ENCODE measurements at places on chromosomes 4 and X.

DNA sequence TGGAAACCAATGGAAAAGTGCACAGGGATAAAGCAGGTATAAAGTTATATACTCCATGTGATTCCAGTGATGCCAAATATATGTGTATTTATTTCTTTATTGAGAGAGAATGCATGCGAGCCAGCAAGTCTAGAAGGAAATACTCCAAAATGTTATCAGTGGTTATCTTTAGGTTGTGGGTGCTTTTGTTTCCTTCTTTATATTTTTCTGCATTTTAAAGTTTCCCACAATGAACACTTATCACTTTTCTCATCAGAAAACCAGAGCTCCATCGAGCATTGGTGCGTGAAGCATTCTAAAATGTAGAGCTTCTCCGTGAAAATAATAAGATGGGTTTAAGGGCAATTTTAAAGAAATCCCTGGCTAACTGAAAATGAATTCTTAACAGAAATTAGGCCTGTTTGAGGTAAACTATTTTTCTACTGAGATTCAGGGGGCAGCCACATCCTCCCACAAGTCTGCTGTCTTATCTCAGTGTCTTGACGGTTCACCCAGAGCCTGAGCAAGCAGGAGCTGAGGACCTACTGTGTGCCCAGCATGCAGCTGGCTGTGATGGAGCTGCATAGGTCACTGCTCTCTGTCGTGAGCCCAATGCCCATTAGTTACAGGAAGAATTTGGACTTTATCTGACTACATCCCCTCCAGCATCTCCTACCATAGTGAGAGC is 18.7 kb upstream of the CD40LG start:
- no peak for DNase-seq

GRCh38 chrX:124344246-124344645 is 2.1 kb upstream of the SH2D1A start:
- no peak for DNase-seq

DNA sequence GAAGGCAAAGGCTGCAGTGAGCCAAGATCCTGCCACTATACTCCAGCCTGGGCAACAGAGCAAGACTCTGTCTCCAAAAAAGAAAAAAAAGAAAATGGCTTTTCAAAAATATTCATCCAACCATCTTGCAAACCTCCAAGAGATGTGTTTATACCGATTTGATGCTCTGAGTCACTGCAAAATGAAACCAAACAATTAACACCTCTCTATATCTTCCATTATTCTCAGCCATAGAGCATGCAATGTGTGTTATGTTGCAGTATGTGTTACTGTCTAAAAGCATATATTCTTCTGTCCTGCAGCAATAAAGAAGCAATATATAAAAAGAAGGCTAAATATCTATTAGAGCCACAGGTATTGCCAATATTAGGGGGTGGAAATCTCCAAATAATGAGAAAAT is 51.4 kb downstream of the ARAP2 start:
- no peak for DNase-seq

DNA sequence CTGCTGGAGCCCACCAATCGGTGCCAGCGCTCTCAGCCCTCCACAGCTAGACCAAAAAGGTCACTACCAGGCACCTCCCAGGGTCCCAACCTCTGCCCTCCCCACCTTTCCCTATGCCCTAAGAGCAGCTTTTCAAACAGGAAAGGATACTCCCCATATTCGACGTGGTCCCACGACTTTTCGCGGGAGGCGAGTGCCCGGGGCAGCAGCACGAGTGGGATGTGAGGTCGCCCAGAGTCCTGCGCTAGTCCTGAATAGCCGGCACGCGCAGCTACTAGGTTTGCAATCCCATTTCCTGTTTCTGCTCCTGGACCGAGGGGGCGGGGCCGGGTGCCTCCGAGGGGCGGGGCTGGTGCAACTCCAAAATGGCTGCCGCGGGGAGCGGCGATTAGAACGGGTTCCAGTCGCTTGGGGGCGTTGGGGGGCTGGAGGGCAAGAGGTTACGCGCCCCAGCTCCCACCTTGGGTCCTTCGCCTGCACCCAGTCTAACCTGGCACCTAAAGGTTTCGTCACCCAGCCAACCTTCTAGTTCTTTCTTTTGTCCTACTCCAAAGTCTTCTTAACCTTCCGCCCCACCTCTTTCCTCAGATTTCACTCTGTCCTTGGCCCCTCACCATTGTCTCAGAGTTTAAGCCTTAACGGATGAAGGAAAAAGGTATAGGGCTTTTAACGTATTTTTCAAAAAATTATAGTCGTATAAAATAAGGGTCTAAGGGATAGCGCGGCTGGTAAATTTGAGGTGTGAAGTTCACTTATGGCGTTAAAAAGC is 85.0 kb upstream of the TENT5D start:
- DNase-seq: peak; percentile 84

- no peak for DNase-seq
Observed at GRCh38 chr4:8279321-8280157, 10.0 kb downstream of the HTRA3 start.
